ENCODE measurements at places on chromosomes 16 and 17.

DNA sequence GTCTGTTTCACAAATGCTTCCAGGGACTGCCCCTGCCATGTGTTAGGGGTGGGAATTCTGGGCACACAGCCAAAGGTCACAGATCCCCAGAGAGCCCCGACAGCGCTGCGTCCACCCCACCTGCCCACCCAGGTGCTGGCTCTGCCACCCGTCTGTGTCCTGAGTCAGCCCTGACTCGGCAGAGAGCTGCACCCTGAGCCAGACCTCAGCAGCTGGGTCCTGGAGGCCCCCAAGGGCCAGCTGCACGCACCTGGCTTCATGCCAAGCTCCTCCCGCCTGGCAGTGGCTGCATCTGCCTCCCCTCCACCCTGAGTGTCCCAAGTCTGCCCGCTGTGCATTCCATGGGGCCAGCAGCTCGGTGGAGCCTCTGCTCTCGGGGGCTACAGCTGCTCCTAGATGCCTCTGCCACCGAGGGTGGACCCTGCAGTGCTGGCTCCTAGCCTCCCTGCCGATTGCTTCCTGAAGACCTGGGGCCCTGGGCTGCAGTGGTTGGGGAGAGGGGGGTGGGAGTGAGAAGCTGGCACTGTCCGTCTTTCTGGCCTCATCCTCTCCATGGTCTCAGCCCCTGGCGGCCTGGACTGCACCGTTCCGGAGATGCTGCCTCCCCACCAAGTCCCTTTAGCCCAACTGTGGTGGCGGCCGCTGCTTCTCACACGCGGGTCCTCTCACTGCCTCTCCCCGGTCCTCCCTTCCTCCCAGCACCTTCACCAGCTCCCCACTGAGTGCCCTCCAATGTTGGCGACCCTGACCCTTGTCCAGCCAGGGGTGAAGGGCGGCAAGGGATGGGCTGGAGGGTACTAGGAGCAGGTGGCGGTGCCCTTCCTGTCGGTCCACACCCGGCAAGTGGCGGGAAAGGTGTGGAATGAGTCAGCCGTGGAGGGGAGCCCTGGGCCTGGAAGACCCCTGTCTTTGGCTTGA is 3.0 kb downstream of the SECTM1 start:
- no peak for DNase-seq

GRCh38 chr16:27269300-27270150 is 953 bp upstream of the NSMCE1 start:
- DNase-seq = no peak

GRCh38 chr17:82285141-82285540 is 11.6 kb upstream of the CSNK1D start:
- no peak for DNase-seq

DNA sequence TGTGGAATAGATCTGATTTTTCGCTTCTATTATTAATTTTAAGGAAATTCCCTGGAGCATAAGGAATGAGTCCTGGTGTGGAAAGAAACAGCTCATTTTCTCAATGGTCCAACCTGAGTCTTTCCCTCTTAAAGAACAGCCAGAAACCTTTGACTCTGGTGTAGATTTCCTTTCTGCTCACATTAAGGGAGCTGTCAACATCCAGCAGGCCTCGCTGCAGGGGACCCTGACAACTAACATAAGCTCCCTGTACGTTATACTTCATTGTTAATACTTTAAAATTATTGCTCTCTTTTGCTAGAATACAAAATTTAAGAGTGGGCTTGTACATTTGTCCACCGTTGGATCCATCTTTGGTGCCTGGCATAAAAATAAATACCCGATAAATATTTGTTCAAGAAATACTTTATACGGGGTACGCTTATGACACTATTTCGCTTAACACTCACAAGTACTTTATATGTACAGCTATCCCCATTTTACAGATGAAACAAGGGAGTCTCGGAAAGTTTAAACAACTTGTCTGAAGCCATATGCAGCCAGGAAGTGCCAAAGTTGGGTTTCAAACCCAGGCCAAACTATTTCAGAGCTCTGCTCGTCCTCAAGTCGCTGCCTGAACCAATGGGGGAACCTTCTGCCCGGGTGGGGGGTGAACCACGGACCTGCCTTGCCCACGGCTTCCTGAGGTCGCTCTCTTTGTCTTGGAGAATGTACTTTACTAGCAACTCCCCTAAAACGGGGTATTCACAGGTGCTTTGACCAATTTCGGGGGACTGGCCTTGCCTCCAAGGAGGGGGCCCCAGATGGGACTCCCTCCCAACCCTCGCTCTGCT is 611 bp downstream of the SMARCE1 start:
- no peak for DNase-seq

- no peak for DNase-seq
Measured at GRCh38 chr16:68798398-68798797, 44.9 kb upstream of the TANGO6 start.

DNA sequence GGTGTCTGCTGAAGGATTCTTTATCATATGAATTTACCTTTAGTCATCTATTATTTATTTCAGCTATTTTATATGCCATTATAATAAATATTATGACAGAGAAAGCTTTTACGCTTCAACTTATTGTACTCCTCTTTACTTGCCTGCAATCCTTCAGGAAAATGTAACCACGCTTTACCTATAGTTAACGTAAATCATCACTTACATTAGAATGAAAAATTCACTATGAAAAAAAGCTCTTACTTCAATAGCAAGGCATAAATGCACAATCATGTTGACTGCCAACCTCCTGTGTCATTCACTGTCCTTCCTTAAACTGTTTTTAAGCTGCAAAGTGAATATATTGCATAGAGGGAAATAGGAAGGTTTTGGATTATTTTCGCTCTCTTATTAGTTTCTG is 277.9 kb downstream of the WWOX start:
- no peak for DNase-seq

GRCh38 chr17:17372856-17373520 is 69.8 kb downstream of the NT5M start:
- no peak for DNase-seq

DNA sequence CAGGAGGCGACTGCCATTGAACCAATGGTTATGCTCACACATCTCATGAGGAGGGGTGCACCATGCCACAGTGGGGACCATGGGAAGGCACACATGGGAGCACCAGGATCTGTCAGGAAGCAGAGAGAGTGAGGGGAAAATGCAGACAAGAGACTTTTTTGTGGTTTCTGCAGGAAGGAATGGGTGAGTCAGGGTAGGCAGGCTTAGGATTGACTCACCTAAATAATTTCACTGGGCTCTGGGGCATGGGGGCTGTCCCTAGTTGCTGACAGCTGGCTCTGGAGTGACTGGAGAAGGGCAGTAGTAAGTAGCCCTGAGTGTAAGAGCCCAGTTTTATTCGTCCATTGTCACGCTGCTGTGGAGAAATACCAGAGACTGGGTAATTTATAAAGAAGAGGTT is 202.4 kb downstream of the AXIN2 start:
- no peak for DNase-seq

All from activated CD4-positive, alpha-beta T cell treated with anti-CD3 and anti-CD28 coated beads for 4 hours (primary cell).